ENCODE measurements at places on chromosomes 3 and 15. TPM values are rescaled to one million over a fixed set of nuclear protein-coding genes. Genes with fewer than 3 reads are reported as not detected.

NR1I2 gene
- 0.11 TPM for total RNA-seq

FOXB1 gene
- not detected for total RNA-seq

DNASE1L3 gene
- 3.5 TPM for total RNA-seq

CATSPER2 gene
- 4.7 TPM for total RNA-seq

UCN2 gene
- total RNA-seq = 0.69 TPM

GRIP2 gene
- 6.9 TPM for total RNA-seq

Data from urinary bladder (tissue), 4 donors.